ENCODE measurements at places on chromosomes 16 and 17. TPM values are rescaled to one million over a fixed set of nuclear protein-coding genes. Genes with fewer than 3 reads are reported as not detected.
A peak's percentile ranks its signal among the peaks of the same experiment; 100 is the strongest.

DNA sequence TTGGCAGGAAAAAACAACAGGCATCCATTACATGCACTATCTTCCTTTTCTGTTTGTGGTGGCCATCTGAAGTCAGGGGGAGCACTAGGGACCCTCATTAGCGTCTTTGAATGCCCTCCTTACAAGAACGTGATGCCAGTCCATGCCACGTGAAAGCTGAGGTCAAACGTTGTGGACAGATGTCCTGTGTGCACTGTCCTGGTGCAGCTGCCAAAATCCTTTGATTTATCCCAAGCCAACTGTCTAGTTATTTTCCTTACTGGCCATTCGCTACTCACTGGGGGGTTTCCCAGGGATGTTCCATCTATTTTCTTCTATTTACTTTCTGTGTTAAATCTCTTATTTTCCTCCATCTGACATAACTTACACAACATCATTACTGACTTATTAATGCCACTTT is 135.7 kb downstream of the ABCA8 start:
- DNase-seq, result no peak
- no peaks in the 10 kb centered on the region for H3K27me3 ChIP-seq
- H3K36me3 ChIP-seq, result no peaks in the 10 kb centered on the region
- peaks cover 74% of the 10 kb centered on the region for H3K4me1 ChIP-seq
- H3K27ac ChIP-seq, result peak overlapping the region; percentile 91
- H3K4me3 ChIP-seq, result no peak overlapping the region

The IRF8 gene
- not detected for total RNA-seq

The ZG16 gene
- 0.07 TPM for total RNA-seq

The TMEM11 gene
- 21.3 TPM for total RNA-seq

- DNase-seq, result no peak
- H3K4me3 ChIP-seq, result no peak overlapping the region
- peaks cover 45% of the 10 kb centered on the region for H3K4me1 ChIP-seq
- peaks cover 6% of the 10 kb centered on the region for H3K27me3 ChIP-seq
- H3K36me3 ChIP-seq, result no peaks in the 10 kb centered on the region
- no peak overlapping the region for H3K27ac ChIP-seq
Observed at GRCh38 chr16:56630134-56630533, 2.3 kb upstream of the MT1M start.

The DNAAF8 gene
- total RNA-seq, result 0.44 TPM

The SLC38A7 gene
- total RNA-seq, result 6.2 TPM

DNA sequence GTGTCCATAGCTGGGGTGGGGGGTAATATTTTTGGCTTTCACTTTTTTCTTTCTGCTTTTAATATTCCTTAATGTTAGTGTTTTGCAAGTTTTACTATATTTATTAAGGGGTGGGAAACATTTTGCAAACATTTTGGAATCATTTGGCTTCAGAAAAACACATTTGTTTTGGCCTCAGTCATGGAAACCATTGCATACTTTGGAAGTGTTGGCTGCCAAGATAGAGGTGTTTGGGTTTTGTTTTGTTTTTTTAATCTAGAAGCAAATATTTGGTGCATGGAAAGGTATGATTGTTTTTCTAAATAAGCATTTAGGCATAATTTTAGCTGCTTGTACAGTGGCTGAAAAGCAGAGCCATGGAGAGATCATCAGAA is 243.3 kb downstream of the KATNIP start:
- no peak overlapping the region for H3K27ac ChIP-seq
- H3K27me3 ChIP-seq, result no peaks in the 10 kb centered on the region
- DNase-seq, result no peak
- H3K4me1 ChIP-seq, result no peaks in the 10 kb centered on the region

The TNP2 gene
- not detected for total RNA-seq

- no peak for DNase-seq
- no peak overlapping the region for H3K4me3 ChIP-seq
- no peaks in the 10 kb centered on the region for H3K27me3 ChIP-seq
- no peaks in the 10 kb centered on the region for H3K36me3 ChIP-seq
- no peak overlapping the region for H3K27ac ChIP-seq
- H3K4me1 ChIP-seq, result peaks cover 49% of the 10 kb centered on the region
Observed at GRCh38 chr17:64183815-64184214, 53.9 kb upstream of the ERN1 start.

GRCh38 chr17:37541880-37542660 is 52.4 kb downstream of the DUSP14 start:
- no peaks in the 10 kb centered on the region for H3K4me1 ChIP-seq
- H3K27ac ChIP-seq, result no peak overlapping the region
- peaks cover 12% of the 10 kb centered on the region for H3K36me3 ChIP-seq
- no peaks in the 10 kb centered on the region for H3K27me3 ChIP-seq

DNA sequence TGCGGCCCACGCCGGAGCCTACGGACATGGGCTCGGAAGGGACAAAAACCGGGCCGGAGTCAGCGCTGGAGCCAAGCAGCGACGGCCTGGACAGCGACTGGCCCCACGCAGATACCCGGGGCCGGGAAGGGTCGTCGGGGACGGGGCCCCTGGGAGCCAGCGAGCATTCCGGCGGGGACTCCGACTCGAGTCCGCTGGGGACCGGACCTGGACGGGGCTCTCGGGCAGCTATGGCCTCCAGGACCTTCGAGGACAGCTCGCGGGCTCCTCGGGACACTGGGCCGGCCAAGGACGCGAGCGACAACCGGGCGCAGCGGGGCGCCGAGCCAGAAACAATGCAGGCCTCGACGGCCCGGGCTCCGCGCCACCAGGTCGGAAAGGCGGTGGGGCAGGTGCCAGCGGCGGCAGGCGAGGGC is 1.0 kb downstream of the MYO15B start:
- peaks cover 5% of the 10 kb centered on the region for H3K27me3 ChIP-seq
- no peak for DNase-seq
- H3K4me1 ChIP-seq, result peaks cover 45% of the 10 kb centered on the region

DNA sequence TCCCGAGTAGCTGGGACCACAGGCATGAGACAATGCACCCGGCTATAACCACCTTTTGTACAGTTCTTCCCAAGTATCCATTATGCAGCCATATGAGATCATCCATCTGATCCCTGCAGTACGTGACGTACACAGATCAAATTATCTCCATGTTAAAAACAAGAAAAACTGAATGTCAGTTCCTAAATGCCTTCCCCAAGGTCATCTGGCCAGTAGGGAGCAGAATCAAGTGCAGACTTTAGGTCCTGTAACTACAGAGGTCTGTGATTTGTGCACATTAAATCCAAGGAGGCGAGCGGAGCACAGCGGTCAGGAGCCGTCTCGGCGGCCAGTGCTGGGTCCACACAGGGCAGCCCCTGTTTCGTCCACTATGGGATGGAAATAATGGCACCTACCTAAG is 23.7 kb downstream of the ZCCHC14 start:
- H3K36me3 ChIP-seq, result peaks cover 5% of the 10 kb centered on the region
- no peaks in the 10 kb centered on the region for H3K27me3 ChIP-seq

- no peaks in the 10 kb centered on the region for H3K27me3 ChIP-seq
- H3K4me3 ChIP-seq, result no peak overlapping the region
- peaks cover 37% of the 10 kb centered on the region for H3K36me3 ChIP-seq
- H3K27ac ChIP-seq, result no peak overlapping the region
- H3K4me1 ChIP-seq, result peaks cover 11% of the 10 kb centered on the region
Observed at GRCh38 chr17:42509841-42510240, 26.2 kb upstream of the NAGLU start.

Measured in HepG2 (cell line).